ENCODE measurements at places on chromosomes 7 and 10.

- DNase-seq: no peak
Observed at GRCh38 chr10:94274142-94274787, 88.5 kb downstream of the NOC3L start.

GRCh38 chr7:151633516-151633812 lies 113.8 kb upstream of the RHEB start:
- DNase-seq: no peak

DNA sequence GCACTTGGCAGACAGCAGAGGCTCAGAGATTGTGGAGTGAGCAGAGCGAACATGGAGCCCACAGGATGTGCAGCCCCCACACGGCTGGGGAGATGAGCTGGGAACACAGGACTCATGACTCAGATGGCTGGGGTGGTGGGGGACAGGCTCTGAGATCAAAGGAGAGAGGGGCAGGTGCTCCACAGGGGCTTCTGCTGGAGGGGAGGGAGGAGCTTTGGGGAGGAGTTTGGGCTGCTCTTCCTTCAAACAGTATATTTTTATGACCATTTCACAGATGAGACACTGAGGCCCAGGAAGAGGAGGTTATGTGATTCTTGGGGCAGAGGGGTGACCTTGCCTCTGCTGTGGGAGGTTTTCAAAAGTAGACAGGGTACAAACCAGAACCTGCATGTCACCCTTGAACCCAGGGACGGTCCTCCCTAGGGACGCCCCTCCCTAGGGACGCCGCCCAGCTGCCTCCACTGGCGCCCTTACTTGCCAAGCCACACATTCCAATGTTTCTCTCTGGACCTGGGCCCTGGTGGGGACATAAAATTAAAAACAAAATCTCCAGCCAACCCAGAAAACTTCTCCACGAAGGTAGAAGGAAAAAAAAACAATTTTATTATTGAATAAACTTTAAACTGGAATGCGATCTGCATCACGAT lies 981 bp upstream of the CRYGN start:
- no peak for DNase-seq

GRCh38 chr7:94039368-94040035 lies 35.3 kb upstream of the BET1 start:
- DNase-seq: no peak

Measured in activated CD4-positive, alpha-beta T cell treated with anti-CD3 and anti-CD28 coated beads, Interleukin-2, amount 50 U/mL, for 24 hours (primary cell).